ENCODE measurements at places on chromosomes 5 and 9.

DNA sequence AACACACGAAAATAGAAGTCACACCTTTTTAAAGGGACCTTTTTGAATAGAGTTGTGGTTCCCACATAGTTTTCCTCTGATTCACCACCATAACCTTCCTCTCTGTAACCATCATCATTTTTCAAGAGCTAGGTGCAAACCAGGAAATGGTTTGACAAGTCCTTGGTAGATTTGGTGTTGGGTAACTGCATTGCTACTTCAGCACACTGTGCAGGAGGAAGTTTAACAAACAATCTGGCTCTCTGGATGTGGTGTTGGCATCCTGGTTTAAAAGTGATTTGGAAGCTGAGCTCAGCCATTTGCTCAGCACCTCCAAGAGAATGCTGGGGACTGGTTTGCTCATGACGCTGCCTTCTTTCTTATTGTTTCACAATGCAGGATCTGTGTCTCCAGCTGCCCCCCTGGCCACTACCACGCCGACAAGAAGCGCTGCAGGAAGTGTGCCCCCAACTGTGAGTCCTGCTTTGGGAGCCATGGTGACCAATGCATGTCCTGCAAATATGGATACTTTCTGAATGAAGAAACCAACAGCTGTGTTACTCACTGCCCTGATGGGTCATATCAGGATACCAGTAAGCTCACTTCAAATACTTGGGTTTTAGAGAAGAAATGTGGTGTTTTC lies 213.1 kb downstream of the RFK start:
- no peak for DNase-seq

- no peak for DNase-seq
Measured at GRCh38 chr9:24051587-24051986, 225.5 kb upstream of the ELAVL2 start.

GRCh38 chr5:74526111-74526510 lies 114.4 kb downstream of the ENC1 start:
- DNase-seq = no peak

GRCh38 chr5:134125039-134126015 lies 10.8 kb downstream of the TCF7 start:
- peak; percentile 82 for DNase-seq

GRCh38 chr9:135290086-135290485 lies 189.5 kb upstream of the PPP1R26 start:
- no peak for DNase-seq

DNA sequence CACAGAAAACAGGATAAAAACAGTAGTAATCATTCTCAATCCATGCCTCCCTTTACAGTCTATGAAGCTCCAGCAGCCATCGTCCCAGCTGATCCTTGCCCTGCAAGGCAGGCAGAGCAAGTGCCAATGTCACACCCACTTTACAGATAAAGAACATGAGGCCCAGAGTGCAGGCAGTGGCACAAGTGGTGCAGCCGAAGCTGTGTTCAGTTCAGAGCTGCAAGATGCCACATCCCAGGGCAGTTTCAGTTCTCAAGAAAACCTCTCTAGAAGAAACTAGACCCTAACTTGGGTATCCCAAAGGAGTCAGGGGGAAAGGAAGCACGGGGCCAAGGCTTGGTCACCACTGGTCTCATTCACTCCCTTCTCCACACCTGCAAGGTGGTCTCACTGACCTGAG lies 34.6 kb upstream of the CPLX2 start:
- DNase-seq = no peak

- no peak for DNase-seq
Measured at GRCh38 chr9:135500071-135500524, 384 bp upstream of the MRPS2 start.

- DNase-seq = no peak
Measured at GRCh38 chr5:73901043-73901442, 275.0 kb downstream of the ARHGEF28 start.

DNA sequence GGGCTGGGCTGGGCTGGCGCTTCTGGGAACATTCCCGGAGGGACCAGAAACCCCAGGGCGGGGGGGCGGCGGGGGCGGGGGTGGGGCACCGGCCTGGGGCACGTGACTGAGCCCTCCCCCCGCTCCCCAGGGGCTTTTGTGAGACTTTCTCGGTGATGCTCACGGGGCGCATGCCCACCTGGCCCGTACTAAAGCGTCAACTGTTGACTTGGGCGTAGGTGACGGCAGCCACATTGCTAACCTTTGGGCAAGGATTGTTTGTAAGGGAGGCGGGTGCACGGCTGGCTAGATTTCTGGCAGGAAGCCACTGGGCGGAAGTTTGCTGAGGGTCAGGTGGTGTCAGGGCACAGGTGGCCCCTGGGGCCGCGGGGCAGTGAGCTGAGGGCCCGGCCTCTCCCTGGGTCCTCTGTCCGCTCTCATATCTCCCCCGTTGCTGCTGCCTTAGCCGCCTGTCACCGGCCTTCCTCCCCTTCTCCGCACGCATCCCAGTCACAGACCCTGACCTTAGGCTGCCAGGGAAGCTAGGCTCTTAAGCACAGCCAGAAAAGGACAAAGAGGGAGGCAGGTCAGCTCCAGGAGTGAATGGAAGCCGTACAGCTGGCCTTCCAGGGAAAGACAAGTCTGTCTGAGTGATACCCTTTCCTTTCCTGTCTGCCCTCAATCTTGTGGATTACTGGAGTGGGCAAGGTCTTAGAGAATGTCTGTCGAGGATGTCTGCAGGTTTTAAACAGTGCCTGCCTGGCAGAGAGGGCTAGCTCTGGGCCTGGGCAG lies 812 bp downstream of the CACFD1 start:
- DNase-seq = no peak

DNA sequence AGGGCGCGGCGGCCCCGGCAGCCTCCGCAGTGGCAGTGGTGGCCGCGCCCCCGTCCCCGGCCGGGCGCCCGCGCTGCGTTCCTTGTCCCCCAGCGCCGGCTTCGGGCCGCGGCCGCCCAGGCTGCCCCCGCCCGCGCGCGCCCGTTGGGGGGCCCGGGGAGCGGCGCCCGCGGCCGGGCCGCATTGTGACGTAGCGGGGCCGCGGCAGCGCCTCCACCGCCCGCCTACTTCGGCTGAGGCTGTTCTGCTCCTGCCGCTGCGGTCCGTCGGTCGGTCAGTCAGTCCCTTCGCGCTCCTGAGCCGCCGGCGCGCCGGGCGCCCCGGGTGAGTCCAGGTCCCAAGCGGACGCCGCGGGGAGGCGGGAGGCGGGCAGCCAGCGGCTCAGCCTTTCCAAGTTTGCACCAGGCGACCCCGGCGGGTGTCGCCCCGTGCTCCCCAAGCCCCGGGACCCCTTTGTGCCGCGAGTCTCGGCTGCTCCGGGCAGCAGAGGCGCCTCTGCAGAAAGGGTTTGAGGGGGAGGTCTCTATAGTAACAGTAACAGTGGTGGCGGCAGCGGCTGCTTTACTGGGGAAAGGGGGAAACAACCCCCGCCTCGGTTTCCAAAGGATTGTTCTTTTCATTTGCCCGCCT lies at the start of gene SNCAIP:
Gene SNCAIP, plus strand, starts transcription at position 277 of the 630 bp plus-strand sequence. CDS start 78,898 bp downstream, outside the sequence.
- DNase-seq = peak; percentile 81

- DNase-seq = no peak
Measured at GRCh38 chr9:134854541-134854981, 26.0 kb upstream of the FCN2 start.

- peak; percentile 31 for DNase-seq
Measured at GRCh38 chr9:77968506-77968905, 63.1 kb downstream of the GNAQ start.

DNA sequence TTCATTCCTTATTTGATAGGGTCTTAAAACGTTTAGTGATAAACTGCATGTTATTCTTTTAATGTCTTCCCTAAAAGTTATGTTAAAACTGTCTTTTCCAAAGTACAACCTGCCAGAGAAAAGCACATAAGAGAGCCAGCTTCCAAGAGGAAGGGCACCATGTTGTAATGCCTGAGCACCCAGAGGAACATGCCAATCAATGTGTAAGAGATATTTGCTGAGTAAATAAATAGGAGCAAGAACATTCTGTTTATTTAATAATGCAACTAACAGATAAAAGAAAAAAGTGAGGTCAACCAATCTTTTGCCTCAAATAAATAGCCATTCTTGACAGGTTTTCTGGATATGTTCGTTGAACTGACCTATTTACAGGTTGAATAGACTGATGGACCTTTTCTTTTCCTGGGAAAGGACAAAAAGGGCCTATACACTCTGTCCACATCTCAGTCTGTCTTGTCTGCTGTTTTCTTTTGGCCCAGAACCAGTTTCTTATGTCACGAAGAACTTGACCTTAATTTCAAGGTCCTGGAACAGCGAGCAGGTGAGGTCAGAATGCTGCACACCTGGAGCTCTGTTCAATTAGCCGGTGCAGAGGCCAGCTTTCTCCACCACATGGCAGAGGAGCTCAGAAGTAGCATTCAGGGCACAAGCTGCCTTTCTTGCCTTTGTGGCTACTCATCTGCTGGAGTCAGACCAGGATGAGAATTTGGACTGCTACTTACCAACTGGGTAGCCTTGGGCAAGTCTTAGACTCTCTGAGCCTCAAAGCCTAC lies 77.7 kb downstream of the PLCXD3 start:
- no peak for DNase-seq

DNA sequence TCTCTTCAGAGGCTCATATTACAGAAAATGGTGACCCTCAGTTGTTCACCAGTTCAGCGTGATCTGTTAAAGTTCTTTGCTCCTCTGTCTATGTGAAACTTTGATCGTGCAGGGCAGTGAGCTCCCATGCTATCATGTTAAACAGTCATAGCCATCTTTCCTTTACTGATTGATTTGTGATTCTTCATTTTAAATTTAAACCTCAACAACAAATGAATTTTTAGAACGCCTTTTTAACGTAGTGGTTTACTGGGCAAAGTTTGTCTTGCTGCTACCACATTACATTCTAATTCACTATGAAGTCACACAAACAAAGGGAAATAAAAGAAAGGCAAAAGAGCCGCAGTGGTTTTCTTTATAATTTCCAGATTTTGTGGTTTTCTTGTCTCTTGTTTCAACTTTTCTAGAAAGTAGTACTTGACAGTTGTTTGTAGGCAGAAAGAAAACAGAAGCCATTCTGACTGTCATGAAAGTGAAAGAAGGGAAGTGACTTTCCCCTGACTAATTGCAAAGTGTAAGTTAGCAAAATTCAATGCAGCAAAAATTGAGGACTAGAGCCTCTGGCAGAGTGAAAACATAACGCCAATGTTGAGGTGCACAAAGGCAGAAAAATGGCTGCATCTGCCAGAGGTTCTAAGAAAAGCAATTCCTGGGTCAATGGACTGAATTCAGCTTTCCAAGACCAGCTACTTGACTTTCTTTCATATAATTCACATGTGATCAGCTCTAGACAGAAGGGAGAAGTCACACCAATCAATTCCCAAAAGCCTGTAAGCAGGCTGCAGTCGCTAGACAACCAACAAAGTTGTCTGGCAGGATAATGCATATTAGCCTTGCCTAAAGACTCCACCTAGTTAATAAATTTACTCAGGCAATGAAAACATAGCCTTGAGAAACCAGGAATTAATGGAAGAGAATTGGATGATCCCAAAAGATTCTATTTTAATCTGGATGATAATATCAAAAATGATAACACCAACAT lies 7.1 kb upstream of the IFNA6 start:
- DNase-seq = no peak

- DNase-seq = no peak
Measured at GRCh38 chr5:7398596-7399280, 2.8 kb downstream of the ADCY2 start.

GRCh38 chr9:128786681-128787601 lies at the start of gene TBC1D13:
Gene TBC1D13 (plus strand): TSS chr9:128787253. CDS start chr9:128787354, 101 bp downstream.
- peak; percentile 98 for DNase-seq

DNA sequence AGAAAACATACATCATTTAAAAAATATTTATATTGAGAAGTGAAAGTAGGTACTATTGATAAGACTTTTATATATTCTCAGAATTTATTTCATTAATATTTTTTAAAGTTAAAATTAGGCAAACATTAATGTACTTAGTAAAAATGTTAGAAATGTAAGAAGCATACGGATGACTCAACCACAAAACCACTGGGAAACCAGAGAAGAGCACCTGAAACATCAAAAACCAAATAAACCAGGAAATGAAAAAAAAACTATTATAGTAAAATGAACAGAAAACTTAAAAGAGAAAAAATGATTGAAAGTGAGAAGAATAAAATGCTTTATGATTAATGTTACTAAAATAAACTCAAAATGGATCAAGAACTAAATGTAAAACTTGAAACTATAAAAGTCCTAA lies 233.2 kb upstream of the DAB2 start:
- no peak for DNase-seq

GRCh38 chr9:92723299-92723625 lies 41.4 kb downstream of the BICD2 start:
- DNase-seq = no peak

DNA sequence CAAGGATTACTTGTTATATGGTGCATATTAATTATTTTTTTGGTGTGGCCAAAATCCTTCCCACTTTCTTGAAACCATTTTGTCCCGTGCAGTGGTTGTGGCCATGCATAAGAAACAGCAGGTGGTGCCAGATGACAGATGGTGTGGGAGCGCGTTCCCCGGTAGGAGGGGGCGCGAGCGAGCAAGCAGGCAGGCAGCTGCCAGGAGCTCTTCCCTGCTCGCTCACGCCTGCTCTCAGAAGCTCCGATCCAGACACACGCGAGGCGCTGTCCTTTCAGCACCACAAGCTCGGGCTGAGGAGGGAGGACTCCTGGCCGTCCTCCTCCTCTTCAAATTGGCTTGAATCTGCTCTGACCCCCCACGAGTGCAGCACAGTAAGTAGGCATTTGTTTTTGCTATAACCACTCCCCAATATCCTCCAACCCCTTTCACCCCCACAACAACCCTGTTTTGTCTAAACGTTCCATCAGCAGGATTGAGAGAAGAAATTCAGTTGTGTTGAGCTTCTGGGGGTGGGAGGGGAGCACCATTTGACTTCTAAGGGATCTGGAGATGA lies at the start of gene NSG2:
Gene NSG2, plus strand, starts transcription at position 237 of the 556 bp plus-strand sequence. CDS start 1,050 bp downstream, outside the sequence.
- peak; percentile 85 for DNase-seq

GRCh38 chr5:83552275-83552674 lies 80.7 kb downstream of the VCAN start:
- no peak for DNase-seq

DNA sequence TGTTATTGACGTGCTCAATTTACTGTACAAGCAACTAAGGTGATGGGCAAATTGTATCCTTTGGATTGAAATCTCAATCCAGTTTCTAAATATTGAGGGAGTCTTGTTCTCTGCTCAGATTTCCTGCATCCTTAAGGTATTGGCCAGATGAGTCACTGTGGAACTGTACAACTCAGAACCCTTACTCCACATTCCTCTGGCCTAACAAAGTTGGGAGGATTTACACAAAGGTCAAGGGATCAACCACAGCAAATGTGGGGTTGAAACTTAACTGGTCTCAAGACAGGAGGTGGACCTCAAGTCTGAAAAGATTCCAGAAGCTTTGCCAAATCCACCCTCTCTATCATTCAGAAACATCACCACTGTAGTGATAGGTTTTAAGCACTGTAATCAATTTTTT lies 81.5 kb upstream of the AGXT2 start:
- DNase-seq = no peak

Data from SK-N-SH (cell line).